ENCODE measurements at places on chromosomes 6 and 20. TPM values are rescaled to one million over a fixed set of nuclear protein-coding genes. Genes with fewer than 3 reads are reported as not detected.

Gene OLIG3
- not detected for total RNA-seq

DNA sequence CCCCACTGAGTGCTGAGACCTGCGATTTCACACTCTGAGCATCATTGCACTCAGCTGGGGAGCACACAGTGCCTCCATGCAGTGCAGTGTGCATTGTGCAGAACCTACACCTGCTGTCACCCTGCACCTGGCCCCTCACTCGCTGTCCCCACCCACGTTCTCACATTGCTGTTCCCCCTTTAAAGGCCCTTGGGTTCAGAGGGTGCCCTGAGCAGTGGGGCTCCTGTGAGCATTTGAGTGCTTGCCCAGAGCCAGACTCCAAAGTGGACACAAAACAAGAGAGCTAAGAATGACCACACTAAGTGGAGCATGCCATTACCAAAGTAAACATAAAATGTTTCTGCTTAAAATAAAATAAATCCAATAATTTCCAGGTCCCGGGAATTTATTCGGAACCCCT is 131.0 kb upstream of the CST7 start:
- DNase-seq = no peak

DNA sequence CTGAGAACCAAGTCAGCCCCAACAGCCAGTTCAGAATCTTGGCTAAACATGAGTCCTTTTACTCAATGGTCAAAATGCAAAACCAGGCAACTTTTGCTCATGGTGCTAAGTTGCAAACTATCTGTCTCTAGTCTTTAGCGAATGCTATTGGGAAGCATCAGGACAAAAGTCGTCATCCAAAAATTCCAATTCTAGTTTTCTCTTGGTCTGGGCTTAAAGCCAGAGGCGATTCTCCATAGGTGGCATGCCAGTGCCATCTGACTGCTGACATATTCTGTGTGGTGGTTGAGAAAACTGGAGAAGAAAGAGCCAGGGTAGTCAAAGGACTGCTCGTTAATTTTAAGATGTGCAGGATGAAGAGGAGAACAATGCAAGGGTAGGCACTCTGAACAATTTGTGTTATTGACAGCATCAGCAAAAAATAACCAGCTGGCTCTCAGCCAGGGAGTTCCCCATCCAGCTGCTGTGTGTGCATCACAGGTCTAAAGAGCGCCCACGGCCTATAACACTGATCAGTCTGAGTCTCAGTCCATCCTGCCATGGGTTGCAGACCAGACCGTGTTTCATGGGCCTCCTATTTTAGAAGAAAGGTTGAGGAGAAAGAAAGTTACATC is 313.6 kb downstream of the ALDH8A1 start:
- DNase-seq = peak; percentile 36

GRCh38 chr20:44287272-44288097 is 23.5 kb downstream of the FITM2 start:
- DNase-seq = no peak

DNA sequence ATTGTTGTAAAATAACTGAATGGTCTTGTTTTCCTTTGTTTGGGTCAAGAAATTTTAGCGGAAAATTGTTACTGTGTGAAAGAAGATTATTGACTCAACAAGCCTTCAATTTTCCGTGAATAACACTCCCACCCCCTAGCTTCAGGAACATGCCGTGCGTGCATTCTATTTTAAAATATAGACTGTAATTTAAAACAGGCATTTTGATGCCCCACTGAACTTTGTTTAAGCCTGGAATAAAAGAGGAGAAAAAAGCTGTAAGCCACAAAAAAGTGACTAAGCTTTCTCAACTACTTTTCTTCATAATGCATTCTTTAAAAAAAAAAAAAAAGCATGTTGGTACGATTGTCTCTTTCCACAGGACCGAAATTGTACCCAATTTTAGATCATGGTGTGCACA is 166.0 kb downstream of the ARID1B start:
- no peak for DNase-seq

- no peak for DNase-seq
These were observed 28.6 kb downstream of the PPARD start for GRCh38 chr6:35370785-35371493.

Measured in CD4-positive, alpha-beta T cell (primary cell).